Activated CD4-positive, alpha-beta T cell treated with anti-CD3 and anti-CD28 coated beads, Interleukin-2, Interleukin-6, amounts not matched to agents 100 ng/mL and 50 ng/mL, durations not matched to agents 16 hours and 8 hours (primary cell): ENCODE measurements at places on chromosomes 6 and 20.
A peak's percentile ranks its signal among the peaks of the same experiment; 100 is the strongest.

- DNase-seq: peak; percentile 37
Observed at GRCh38 chr6:2765896-2766766, 938 bp downstream of the WRNIP1 start.

DNA sequence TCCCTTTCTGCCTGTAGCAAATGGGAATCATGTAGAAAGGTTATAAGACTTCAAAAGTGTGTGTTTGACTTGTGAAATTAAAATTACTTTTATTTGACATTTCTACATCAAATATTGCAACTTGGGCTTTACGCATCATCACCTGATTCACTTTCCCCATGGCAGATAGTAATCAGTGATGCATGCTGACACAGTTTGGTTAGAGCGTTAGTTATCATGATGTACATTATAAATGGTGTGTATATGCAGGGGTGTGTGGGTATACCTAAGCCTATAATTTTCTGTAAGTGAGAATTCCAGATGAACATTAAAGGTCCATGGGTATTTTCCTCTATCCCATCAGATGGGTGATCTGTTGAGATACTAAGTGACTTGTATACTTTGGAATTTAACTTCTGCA is 141.5 kb downstream of the KLHL32 start:
- no peak for DNase-seq

GRCh38 chr20:9331707-9332435 is 182.5 kb upstream of the LAMP5 start:
- DNase-seq: no peak

DNA sequence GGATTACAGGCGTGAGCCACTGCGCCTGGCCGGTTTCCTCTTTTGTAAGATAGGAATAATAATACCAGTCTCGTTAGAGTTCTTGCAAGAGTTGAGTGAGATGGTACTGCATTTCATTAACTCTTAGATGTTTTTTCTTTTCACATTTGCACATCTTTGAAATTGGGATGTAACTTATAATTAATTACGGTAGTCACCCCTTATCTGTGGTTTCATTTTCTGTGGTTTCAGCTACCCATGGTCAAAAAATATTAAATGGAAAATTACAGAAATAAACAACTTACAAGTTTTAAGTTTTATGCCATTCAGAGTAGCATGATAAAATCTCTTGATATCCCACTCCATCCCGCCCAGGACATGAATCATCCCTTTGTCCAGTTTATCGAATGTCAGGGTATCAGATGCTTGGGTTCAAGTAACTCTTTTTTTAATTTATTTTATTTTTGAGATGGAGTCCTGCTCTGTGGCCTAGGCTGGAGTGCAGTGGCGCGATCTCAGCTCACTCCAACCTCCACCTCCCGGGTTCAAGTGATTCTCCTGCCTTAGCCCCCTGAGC is 15.4 kb downstream of the PTK7 start:
- DNase-seq: no peak

- DNase-seq: no peak
Observed at GRCh38 chr6:80440496-80441115, 334.1 kb downstream of the BCKDHB start.

DNA sequence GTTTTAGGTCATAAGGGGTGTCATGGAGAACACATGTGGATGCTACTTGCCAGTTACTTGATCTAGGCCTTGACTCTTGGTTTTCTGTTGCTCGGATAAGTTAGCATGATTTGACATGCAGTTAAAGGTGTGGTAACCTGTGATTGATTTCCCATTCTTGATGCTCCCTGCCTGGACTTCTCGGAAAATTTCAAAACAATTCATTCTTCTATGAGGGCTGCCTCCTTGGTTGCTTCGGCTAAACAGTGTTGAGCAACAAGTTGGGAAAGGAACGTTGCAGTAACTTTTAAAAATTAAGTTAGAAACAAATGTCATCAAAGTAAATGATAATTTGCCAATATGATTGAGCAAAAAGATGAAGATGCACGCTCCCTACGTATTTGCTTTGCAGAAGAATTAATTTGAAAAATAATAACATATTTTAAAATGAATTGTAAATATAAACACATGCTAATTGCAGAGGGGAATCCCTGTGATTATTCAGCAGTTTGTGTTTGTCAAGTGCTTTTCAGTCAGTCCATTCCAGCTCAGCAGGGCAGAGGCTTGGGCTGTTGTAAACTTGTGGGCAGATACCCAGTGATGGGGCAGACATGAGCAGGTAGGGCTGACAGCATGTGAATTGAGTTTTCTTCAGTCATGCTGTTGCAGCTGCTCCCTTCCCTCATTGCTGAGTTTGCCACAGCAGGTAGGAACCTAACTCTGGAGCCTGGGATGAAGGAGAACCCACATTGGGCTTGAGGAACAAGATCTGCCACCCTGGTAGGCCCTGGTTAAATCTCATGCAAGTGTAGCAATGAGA is 110.2 kb downstream of the ESR1 start:
- no peak for DNase-seq

GRCh38 chr6:148085631-148086331 is 256.9 kb upstream of the SASH1 start:
- DNase-seq: no peak

DNA sequence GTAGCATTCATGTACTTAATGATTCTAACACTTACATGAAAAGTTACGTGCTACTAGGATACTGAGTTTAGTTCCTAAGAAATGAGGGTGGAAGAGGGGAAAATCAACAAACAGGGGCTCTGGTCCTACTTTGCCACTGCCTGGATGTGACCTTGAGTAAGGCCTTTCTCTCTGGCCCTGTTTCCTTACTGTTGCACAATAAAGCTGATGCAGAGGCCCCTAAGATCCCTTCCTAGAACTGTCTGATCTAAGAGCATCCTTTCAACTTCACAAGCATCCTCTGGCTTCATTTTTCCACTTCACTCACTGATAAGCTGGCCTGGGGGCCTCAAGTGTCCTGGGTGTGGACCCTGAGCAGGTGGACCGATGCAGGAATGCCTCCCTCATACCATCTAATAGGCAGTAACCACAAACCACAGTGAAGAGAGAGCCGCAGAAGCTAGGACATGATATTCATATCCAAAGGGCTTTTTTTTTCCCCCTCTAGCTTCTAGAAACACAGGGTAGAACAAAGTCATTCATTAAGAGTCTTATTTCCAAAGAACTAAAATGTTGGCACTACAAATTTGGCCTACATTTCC is 21.6 kb downstream of the FKBP1A start:
- DNase-seq: no peak

DNA sequence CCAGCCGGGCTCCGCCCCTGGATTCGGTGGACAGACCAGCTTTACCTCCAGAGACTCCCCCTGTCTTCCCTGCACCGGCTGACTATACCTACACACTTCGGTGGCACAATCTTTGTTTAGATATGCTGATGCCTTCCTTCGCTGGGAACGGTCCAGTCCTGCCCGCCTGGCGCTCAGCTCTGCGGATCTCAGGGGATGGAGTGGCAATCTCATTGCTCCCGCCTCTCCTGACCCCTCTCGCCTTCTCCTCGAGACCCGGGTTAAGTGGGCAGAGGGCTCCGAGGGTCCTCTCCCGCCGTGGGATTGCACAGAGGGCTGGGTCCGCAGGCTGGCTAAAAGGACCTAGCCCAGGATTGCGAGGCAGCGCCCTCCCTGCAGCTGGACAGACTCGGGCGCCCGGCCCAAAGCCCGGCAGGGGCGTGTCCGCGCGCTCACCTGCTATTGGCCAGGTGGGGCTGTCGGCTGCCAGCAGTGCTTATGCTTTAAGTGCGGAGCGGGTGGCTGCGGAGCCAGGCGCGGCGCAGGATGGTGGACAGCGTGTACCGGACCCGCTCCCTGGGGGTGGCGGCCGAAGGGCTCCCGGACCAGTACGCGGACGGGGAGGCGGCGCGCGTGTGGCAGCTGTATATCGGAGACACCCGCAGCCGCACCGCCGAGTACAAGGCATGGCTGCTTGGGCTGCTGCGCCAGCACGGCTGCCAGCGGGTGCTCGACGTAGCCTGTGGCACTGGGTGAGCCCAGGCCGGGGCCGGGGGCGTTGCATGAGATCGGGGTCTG is at the start of gene GNMT:
GNMT (plus strand) TSS at position 512 of the 777 bp plus-strand sequence; CDS start at position 526, 14 bp downstream.
- no peak for DNase-seq

DNA sequence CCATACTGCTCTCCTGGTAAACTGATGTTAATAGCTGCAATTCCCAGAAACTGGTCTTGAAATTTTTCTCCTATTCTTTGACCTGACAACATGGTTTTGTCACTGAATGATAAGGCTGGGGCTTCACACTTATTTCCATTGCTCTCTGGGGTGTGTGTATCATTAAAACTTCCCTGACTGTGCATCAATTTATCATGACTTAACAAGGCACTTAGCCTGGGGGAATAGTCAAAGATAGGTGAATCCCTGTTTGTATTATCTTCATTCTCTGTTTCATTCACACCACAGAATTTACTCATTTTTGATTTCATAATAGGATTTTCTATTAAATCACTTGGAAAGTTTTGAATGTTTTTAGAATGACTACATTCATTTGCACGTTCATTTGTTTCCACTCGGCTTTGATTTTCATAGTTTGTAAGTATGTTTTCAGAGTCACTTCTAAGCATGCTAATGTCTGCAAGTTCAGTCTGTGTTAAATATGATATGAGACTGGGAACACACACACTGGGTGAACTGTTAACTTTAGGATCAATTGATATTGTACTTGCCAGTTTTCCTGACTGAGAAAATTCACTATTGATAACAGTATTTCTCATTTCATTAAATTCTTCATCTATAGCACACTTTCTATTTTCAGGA is 35.5 kb downstream of the DST start:
- no peak for DNase-seq

- no peak for DNase-seq
Observed at GRCh38 chr20:25453035-25453810, 45.8 kb downstream of the GINS1 start.

DNA sequence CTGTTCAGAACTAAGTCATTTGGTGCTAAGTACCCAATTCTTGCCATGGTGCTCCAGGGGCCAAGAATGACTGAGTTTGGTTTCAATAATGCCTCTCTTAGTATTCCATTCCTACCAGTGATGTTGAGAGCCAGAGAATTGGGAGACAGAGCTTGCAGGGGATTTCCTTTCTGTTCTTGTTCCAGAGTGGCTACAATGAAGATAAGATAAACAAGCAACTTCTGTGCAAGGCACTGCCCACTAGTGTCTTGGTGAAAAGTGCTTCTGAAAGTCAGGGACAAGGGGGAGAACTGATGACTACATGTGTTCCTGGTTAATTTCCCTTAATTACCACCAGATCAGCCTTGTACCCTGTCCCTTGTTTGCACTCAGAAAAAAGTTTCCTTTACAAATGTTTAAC is 421.6 kb downstream of the BCKDHB start:
- DNase-seq: no peak

DNA sequence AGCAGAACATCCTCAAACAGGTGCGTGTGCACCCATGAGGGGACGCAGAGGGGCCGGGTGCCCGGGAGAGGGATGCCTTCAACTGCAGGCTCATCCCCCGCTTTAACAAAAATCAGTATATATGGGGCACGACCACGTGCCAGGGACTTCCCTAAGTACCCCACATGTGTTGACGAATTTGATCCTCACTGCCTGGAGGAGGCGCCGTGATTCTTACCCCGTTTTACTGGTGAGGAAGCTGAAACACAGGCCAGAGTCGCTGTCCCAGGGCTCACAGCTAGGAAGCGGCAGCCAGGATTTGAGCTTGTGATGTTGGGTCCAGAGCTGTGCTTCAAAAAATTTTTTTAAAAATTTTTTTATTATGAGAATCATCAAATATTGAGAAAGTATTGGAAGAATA is 44.8 kb downstream of the ITPR3 start:
- no peak for DNase-seq

- no peak for DNase-seq
Observed at GRCh38 chr6:114090626-114091025, 119.7 kb upstream of the HDAC2 start.

GRCh38 chr20:33299111-33299603 is 16.1 kb downstream of the BPIFB1 start:
- DNase-seq: peak; percentile 78

DNA sequence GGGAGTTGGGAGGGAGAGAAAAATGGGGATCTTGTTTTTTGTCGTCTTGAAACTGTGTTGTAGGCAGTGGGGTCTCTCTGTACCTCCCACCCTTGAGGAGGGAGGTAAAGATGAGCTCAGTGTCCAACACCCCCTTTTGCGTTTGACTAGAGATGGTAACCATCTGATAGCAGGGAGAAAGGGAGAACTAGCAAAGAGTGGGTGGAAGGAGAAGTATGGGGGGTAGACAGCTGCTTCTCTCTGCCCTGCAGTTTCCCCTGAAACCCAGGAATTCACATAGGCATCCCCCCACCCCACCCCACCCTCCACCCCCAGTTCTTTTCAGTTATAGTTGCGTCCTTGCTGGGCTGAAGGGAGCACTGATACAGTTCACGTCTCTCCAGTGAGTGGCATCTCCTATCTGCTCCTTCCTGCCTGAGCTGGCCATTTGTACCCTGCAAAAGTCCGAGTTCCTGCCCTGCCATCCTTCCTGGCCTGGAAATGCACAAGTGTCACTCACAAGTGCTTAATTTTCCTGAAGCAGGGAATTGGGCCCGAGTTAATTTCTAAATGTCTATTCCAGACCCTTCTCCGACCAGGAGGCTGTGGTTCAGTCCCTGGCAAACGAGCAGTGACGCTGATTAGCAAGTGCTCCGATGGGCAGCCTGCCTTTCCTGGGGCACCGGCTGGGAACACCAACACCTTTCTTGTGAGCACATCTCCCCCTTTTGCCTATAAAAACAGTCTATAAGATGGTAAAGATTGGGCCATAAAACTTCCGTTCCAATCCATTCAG is 1.5 kb downstream of the SIRPA start:
- no peak for DNase-seq
